ENCODE measurements at places on chromosomes 12 and 14.

DNA sequence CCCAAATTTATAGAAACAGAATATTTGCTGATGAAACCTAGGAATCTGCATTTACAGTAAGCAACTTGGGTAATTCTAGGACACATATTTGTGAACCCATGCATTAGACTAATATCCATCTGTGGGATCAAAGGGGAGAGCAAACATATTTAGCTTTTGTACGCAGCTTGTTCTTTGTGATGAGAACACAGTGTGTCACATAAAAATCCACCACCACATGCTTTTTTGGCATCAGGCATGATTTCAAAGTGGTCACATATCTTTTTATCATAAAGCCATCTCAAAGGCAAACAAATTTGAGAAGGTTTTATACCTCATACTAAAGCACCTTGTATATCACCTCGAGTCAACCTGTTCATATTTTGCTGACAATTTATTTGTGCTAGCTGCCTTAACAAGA is 15.7 kb downstream of the DNAL1 start:
- no peak for DNase-seq

DNA sequence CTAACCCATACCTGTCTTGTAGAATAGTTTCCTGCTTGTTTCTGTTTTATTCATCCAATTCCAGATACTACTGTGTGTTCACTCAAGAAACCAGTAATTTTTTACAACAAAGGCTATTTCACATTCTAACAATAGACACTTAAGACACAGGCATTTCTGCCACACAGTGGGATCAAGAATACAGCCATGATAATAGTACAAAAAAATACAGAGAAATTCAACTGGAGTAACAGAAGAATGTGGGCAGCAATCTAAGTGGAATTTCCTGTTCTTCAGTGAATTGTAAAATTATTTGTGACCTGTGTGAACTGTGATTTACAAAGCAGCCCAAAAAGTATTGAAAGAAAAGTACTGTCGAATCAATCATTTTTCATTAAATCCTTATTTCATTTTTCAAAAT is 282.9 kb downstream of the CCER1 start:
- DNase-seq, result no peak

DNA sequence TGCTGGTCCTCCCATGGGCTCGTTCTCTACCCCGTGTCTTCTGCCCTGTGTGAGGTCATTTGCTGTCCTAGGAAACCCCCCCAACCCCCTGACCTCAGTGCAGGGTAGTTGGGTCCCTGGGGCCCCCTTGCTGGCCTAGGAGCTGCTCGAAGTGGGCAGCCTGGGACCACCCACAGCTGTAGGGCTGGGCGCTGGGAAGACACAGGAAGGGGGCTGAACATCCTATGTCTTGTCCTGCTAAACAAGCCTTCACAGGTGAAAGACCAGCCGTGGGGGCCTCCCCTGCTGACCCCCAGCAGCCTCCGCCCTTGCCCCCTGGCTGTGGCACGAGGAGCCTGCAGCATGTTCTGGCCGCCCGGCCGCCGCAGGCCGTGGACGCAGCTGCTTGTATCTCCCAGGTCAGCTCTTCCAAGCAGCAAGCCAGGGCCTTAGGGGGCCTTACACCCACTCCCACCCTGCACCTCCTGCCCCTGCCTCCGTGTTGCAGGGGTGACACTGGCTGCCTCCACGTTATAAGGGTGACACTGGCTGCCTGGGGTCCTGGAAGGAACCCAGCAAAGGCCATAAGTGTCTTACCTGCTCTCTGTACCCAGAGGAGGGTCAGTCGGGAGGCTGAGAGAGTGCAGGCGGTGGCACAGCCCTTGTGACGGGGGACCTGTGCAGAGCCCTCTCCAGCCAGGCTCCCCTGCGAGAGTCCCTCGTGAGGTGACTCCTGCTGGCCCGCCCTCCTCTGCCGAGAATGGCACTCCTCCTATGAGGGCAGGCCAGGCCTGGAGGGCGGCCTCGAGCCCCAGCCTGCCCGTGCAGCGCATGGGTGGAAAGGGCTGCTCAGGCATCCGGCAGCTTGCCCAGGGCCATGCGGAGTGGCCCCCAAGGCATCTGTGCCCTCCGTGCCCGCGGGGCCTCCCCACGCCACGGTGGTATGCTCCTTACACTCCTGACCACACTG is 11.5 kb upstream of the TEX22 start:
- DNase-seq, result no peak

DNA sequence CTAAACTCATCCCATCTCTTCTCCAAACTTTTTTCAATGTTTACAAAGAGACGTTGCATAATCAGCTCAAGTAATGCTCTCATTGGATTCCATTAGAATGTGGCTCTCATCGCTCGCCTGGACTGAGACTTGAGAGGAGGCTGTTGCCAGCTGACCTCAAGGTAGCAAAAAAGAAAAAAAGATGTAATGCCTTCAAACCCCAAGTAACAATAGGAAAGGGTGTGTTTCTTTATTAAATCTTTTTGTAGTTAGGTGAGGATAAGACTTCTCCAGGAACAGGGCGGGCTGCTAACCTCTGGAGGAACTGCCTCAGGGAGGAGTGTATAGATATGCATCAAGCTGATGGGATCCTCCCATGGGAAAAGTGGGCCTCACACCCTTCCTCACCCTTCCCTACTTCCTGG is 956 bp upstream of the PTHLH start:
- DNase-seq, result peak; percentile 46

DNA sequence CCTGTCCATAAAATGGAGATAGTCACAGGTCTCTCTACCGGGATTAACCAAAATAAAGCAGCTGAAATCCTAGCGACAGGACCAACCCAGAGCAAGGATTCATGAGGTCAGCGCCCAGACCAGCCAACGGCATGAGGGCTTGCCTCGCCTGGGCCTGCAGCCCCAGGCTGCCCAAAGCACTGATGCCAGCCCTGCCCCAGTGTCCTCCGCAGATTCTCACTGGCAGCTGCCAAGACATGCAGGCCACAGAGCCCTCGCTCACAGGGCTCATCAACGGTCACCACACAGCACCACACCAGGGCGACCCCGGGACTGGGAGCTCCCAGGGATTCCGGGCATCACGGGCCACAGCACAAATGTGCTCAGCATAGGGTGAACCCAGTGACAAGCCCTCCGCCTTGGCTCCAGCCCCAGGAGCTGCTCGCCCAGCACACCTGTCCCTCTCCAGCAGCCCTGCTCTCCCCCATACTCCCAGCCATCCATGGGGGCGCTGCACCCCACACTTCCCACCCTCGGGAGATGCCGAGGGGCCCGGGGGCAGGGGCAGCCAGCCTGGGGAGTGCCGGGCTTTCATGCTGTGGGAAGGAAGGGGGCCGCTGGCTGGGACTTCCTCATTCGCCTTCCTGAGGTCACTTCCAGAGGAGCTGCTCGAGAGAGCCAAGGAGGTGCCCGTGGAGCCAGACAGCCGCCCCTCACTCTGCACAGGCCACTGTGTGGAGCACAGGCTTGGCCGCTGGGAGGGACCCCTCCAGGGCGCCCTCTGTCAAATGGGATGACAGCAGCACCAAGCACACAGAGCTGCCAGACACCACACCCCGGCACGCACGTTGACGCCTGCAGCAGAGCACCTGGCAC is 14.1 kb downstream of the RAB35 start:
- DNase-seq, result no peak

DNA sequence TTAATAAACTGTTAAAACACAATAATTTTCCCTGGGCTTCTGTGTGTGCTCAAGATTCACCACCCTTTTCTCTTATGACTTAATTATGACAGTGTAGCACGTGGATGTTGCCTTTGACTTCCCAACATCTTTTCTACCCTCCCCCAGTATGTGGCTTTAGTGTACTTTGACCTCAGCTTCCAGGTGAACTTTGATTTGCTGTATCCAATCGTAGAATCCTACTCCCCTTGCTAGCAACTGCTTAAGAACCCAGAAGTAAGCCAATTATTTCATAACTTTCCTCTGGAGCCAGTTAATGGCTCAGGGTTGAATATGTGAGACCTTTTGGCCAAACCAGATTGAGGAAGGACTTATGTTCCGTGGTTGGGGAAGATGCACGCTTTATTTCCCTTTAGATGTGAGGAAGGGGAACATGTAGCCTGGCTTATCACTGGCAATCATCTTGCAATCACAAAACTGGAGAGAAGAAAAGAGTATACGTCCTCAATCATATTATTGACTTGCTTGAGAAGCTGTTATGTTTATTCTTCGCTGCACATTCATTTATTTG is 259.6 kb upstream of the ATP2B1 start:
- no peak for DNase-seq

GRCh38 chr14:100698666-100699448 is 27.8 kb upstream of the DLK1 start:
- DNase-seq, result no peak

DNA sequence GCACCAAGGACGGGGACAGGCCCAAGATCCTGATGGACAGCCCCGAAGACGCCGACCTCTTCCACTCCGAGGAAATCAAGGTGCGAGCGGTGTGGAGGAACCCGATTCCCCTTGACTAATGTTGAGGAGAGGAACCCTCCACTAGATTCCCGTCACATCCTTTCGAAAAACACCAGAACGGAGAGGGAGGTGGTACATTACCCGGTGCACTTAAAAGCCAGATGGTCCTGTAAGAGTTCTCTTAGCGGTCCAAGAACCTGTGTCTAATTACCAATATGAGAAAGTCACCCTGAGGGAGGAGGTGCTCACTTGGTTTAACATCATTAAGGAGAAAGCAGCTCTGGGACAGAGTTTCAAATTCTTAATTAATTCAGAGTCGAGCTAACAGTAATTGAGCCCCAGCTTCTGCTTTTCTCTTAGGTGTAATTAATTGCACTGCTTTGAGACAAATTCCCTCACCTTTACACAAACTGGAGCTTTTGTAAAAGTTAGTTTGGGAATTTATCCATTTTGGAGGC is 450 bp downstream of the PRKAB1 start:
- DNase-seq, result peak; percentile 37

DNA sequence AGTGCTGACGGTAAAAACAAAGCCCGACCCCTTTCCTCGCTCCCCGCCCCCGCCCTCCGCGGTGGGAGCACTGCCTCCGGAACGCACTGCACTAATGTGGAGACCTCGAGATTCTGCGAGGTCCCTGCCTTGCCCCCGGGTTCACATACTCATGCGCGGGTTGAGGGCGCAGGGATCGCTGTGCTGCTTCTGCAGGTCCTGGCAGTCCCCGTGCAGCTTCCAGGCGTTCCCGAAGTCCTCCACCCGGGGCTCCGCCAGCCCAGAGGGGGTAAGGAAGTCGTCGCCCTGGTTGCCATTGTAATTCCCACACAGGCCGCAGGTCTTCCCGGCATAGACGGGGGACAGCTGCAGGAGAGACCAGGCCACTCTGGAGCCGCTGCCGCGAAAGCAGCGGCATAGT is 66.8 kb downstream of the VWF start:
- no peak for DNase-seq

DNA sequence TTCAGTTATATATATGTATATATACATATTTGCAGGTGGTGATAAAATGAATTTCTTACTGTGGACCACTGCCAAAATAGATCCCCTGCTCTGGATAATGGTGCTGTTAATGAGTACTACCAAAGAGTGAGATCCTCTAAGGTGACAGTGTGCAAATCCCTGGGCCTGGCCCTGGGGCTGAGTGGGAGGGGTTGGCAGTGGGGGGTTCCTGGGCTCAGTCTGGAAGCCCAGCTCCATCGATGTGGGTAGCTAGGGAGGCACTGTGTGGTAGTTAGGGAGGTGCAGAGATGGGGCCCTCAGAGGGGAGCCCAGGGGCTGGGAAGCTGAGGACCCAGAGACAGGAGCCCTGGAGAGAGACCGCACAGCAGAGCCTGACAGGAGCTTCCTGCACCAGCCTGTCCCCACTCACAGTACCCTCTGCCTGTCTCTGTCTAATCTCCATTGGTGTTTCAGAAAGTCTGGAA is 9.1 kb downstream of the KRT8 start:
- DNase-seq, result no peak

DNA sequence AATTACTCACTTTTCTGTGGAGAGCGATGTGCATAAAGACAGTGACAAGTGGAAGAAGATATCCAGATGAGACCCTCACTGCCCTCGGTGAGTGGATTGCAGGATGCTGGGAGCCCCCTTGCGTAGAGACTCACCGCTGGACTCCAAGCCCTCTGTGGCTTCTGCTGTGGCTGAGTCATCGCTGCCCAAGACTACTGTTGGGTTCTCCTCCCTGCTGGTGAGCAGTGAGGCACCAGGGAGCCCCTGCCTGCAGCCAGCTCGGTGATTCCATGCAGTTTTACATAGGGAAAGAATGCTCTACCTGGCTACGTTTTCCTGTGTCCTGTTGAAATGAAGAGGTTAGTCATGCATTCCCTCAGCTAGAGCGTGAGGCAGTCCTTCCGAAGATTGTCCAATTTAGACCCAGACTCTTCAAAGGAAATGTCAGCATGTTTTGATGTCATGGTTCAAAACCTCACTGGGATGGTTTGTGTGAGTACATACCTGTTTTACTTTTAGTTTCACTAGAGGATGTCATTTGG is 28.2 kb downstream of the TRAF3 start:
- no peak for DNase-seq

DNA sequence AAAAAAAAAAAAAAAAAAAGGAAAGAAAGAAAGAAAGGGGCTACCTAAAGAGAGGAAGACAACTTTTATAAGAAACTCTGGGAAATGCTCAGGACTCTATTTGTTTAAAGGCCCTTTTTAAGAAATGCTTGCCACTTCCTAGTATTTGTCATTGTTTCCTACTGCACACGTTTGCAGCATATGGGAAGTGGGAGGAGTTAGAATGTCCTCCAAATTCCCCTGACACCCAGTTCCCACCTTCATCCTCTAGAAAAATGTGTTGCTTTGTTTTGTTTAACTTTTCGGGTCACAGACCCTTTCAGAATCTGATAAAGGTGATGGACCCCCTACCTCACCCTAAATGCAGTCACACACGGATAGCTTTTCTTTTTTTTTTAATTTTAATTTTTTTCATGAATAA is 40.8 kb downstream of the NINJ2 start:
- no peak for DNase-seq

DNA sequence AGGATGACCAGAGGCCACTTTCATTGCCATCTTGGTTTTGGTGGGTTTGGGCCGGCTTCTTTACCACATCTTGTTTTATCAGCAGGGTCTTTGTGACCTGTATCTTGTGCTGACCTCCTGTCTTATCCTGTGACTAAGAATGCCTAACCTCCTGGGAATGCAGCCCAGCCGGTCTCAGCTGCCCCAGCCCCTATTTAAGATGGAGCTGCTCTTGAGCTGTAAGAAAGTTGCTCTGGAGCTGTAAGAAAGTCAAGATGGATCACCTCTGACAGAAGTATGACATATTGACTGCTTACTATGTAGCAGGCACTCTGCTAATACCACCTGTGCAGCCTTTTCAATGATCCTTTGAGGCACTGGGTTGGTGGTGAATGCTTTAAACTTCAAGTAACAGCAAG is 52.1 kb downstream of the RIN3 start:
- DNase-seq, result peak; percentile 21

GRCh38 chr14:71647086-71647784 is 285.0 kb upstream of the RGS6 start:
- DNase-seq, result peak; percentile 55

GRCh38 chr12:103829092-103829491 is 11.9 kb downstream of the NT5DC3 start:
- DNase-seq, result no peak

DNA sequence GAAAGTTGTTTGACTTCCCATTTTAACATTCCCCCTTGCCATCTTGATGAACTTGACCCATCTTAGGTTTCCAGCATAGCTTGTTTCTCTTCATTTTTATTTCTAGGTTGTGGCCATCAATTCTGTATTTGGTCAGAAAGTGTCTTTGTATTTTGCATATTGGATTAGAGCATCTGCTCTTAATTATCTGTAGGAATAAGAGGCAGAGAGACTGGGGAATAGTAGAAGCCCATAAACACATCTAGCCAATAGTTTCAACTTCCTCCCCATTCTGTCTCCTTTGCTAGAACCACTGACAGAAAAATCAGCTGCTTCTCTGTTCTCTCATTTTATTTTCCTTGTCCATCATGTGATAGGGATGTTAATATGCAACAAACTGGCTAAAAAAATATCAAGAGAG is 8.2 kb downstream of the SOCS2 start:
- DNase-seq, result no peak

- DNase-seq, result no peak
These were observed 50.8 kb upstream of the ZDHHC17 start for GRCh38 chr12:76713130-76713529.

Measured in RWPE1 (cell line).